ENCODE measurements at places on chromosomes 3 and 15.

DNA sequence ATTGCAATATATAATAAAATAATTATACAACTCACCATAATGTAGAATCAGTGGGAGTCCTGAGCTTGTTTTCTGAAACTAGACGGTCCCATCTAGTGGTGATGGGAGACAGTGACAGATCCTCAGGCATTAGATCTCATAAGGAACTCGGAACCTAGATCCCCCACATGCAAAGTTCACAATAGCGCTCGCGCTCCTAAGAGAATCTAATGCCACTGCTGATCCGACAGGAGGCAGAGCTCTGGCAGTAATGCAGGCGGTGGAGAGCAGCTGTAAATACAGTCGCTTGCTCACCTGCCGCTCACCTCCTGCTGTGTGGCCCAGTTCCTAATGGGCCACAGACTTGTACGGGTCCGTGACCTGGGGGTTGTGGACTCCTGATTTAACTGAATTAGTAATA is 87.8 kb downstream of the P3H2 start:
- no peak for DNase-seq

DNA sequence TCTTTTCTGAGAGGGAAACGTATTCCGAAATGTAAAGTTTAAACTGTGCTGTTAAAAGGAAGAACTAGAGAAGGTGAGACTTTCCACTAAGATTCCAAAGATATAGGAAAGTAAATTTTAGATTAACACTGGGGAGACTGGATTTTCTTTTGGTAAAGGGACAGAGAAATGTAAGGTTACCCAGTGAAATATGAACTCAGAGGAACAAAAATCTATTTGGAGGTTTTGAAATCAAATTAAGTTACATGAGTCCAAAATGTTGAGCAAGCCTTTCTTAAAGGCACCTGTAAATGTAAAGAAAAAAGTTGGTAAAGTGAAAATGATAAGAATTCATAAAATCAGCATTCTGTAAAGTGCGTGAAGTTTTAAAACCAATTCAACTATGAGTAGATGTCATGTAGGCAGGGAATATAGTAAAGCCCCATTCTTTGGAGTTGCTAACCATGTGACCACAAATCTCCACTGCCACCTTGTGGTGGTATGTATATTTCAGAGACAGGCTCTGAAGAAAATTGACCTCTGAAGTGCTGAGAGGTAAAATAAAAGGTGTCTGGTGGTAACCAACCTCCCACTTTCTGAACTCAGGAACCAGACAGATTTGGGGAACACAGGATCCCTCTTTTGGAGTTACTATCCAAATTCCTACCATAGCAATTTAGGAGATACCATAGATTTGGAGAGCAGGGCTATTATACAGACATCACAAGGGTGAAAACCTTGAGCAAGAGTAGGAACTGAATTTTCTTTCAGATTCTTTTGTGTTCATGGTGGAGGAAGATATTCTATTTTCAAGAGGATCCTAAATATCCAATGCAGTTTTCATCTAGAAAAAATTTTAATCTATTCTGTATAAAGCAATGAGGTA is 215.3 kb downstream of the ROBO2 start:
- peak; percentile 69 for DNase-seq

DNA sequence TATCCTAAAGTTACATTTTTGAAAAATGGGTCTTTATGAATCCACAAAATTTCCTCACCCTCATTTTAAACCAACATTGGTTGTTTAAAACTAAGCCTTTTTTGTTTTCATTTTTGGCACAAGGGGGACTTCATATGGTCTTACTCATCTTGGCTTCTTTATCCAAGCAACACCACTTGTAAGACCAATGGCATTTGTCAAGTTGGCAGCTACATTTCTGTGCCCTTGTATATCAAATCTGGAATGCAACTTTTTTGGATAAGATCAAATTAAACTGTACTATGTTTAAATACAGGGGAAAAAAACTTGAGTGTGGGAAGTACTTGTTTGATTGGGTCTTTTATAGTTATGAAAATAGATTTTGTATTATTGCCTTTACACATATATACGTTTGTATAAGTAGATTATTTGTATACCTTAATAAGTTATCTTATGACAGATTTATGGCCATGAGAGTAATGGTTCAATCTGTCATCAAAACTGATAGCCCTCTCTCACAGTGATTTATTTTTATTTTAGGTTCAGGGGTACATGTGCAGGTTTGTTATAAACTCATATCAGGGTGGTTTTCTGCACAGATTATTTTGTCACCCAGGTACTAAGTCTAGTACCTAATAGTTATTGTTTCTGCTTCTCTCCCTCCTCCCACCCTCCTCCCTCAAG is 43.4 kb downstream of the GPR160 start:
- no peak for DNase-seq

DNA sequence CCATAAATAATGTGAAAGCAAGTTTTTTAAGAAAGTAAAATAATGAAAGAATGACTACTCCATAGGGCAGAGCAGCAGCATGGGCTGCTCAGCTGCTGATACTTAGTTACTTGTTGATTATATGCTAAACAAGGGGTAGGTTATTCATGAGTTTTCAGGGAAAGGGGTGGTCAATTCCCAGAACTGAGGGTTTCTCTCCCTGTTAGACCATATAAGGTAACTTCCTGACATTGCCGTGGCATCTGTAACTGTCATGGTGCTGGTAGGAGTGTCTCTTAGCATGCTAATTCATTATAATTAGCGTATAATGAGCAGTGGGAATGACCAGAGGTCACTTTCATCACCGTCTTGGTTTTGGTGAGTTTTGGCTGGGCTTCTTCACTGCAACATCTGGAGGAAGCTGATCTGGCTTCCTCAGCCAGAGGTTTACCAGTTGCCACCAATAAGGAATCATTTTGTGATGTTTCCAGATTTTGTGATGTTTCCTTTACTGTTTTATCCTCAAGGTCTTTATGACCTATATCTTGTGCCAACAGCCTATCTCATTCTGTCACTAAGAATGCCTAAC is 121.8 kb upstream of the CHL1 start:
- no peak for DNase-seq

GRCh38 chr3:183193762-183194689 is 31.5 kb upstream of the LAMP3 start:
- DNase-seq = no peak

- DNase-seq = no peak
Observed at GRCh38 chr3:20101041-20101440, 60.8 kb downstream of the KAT2B start.

DNA sequence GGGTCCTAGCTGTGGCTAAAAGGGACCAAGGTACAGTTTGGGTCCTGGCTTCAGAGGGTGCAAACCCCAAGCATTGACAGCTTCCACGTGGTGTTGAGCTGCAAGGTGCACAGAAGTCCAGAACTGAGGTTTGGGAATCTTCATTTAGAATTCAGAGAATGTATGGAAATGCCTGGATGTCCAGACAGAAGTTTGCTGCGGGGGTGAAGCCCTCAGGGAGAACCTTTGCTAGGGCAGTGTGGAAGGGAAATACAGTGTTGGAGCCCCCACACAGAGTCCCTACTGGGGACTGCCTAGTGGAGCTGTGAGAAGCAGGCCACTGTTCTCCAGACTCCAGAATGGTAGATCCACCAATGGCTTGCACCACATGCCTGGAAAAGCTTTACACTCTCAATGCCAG is 17.9 kb downstream of the RNF13 start:
- DNase-seq = no peak

- no peak for DNase-seq
Observed at GRCh38 chr3:82596805-82597204, 835.4 kb upstream of the GBE1 start.

GRCh38 chr15:74171965-74172541 is 1.5 kb upstream of the ISLR start:
- no peak for DNase-seq

- DNase-seq = no peak
Observed at GRCh38 chr3:157498371-157498770, 4.8 kb downstream of the VEPH1 start.

- no peak for DNase-seq
Observed at GRCh38 chr3:70000028-70000410, 486 bp downstream of the SAMMSON start.
